Forelimb muscle (tissue), 1 donor: ENCODE measurements at places on chromosomes 1 and 21.

DNA sequence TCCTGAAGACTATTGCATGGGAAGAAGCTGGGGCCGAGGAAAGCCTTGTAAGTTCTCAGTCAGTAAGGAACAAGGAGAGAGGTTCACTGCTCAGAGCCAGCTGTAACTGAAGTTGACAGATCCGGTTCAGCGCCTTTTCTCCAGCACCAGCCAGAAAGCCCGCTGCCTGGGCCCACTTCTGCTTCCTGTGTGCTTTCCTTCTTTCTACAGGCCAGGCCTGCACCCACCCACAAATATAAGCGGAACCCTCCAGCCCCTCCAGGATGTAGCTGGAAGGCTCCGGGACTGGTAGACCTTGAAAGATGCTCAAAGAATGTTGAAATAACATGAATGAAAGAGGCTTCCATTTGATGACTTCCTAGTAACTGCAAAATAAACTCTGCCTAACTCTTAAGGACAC, 38.8 kb downstream of the PARP1 start:
- no peak for DNase-seq

DNA sequence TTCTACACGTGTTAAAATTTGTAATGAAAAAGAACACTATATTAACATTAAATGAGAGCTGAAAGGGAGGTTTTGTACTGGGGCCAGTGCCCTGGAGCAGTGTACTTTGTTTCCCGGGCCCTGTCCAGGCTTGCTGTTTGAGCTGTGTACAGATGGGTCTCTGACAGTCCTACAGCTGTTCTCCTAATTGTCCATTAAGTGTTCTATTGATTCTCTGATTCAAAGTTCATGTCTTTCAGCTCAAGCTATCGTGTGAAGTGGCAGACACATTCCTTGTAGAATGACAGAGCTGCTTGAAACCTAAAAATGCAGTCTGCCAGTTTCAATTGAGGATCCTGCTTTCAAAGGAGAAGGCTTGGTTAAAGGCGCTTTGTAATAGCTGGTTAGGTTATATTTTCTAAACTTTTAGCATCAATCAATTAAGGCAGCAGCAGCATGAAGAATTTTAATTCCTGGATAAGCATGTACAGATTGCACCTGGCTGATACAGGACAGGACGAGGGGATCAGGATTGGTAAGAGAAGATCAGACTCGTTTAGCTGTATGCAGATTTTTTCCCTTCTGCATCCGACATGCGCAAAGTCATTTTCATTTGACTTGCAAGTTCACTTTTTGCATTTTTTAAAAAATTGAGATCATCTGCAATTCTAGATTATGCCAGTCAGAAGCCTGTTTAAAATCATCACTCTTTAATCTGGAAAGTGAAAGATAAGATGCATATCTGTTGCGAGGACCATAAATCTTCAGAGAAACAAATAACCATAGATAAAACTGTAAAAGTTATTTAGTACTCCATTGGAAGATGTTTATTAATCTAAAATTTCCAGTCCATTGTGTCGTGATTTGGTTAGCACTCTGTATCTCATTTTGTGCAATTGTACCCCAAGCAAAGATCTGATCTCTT, 98.5 kb downstream of the ATG4C start:
- DNase-seq, result no peak

- DNase-seq, result no peak
Measured at GRCh38 chr1:160400646-160401486, 502 bp downstream of the VANGL2 start.

GRCh38 chr1:48016515-48016914, 19.3 kb upstream of the TRABD2B start:
- no peak for DNase-seq

DNA sequence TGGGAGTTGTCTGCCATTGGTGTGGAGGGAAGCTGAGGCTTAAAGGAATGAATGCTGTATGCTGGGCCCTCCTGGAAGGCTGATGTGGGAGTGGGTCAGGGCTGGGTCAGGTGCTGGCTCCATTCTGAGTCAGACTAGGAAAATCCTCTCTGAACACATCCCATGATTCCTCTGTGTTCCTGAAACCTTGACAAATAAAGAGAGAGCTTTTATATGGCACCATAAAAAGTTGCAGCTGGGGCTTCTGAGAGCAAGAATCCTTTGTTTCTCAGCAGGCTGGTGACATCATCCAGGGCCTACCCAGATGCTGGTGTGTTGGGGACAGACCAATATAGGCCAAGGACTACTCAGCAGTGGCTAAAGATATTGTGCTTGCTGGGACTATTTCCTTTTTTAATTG, 27.8 kb upstream of the NFASC start:
- DNase-seq, result no peak

DNA sequence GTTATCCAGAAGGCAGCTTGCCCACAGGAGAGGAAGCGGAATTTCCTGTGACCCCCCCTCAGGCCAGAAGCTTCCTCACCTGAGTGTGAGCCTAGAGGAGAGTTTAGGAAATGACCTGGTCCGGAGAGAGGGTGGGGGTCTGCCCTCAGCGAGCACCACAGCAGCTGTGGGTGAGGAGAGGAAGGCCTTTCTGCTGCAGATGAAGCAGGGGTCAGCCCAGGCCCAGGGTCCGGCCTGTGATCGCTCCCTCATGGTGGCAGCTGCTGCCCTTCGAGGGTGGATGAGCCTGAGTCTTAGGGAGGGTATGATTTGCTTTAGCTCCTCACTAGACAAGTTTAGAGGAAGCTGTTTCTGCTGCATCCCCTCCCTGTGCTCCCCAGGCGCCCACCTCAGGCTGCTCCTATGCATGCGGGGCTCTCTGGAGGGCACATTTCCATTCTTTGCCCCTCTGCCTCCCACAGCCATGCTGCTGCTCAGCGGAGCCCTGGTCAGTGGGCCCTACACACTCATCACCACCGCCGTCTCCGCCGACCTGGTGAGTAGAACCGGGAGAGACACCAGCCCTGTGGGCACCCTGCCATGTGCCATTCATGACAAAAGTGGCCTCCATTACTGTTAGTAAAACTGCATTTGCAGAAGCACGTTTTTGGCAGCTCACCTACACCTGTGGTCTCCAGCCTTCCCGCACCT, 53.0 kb downstream of the SLC37A1 start:
- no peak for DNase-seq

GRCh38 chr1:176785056-176785455, 322.1 kb downstream of the PAPPA2 start:
- no peak for DNase-seq

GRCh38 chr1:11893907-11894251, 32.3 kb downstream of the KIAA2013 start:
- DNase-seq, result no peak

- no peak for DNase-seq
Measured at GRCh38 chr21:42711667-42712066, 58.2 kb downstream of the PDE9A start.

GRCh38 chr1:108209456-108210108, 9.4 kb upstream of the SLC25A24 start:
- DNase-seq, result no peak

DNA sequence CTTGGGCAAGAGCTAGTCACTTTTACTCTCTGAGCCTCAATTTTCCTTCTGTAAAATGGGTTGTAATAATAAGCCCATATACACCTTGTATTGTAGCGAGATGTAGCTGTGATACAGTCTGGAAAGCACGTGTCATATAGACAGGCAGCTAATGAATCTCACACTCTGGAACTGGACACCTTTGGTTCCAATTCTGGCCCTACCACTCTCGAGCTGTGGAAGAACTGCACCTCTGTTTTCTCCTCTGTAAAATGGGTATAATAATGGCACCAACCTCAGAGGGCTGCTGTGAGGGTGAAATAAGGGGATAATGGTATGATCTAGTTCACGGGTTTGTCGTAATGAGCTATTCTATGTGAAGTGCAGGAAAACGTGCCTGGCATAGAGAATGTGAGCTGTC, 668 bp upstream of the PADI4 start:
- no peak for DNase-seq

DNA sequence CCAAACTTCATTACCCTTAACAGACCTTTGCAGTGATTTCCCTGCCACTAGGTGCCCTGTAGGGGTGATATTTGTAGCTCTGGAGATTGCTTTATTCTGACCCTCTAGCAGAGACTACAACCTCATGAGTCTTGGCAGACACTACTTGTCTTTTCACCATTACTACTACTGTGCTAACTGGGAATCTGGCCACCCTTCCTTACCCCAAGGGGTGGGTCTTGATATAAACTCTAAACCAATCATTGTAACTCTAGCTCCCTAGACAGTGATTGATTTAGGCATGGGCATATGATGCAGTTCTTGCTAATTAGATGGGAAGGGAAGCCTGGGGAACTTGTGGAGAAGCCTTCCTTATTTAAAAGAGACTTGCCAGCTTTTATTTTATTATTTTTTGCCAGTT, 3.9 kb downstream of the KPNA6 start:
- no peak for DNase-seq

DNA sequence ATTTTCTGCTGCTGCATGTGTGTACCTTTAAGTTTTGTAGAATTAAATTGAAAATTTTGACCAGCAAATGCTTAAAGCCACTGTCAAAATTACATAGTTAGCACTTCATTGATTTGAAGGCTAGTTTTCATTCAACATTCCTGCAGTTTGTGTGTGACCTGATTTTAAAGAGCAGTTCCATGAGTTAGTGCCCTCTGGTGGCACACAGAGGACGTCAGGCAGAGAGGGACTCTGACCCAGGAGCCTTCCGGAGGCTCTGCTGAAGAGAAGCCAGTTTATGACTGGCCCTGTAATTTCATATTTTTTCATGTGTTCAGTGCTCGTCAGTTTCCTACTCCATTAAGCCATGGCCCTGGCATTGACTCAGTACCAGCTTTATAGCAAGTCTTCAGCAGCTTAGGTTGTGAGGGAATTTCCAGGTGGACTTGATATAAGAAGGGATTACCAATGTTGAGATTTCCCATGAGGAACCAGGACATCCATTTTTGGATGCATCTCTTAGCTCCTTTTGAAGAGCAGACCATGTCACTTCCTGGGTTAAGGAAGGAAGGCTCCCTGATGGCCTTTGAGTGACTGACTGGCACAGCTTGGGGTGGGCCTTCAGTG, 104.7 kb downstream of the CAMTA1 start:
- DNase-seq, result no peak

- DNase-seq, result no peak
Measured at GRCh38 chr1:36258960-36259344, 34.7 kb downstream of the THRAP3 start.

GRCh38 chr1:193176113-193176512, 10.3 kb downstream of the B3GALT2 start:
- DNase-seq, result no peak

DNA sequence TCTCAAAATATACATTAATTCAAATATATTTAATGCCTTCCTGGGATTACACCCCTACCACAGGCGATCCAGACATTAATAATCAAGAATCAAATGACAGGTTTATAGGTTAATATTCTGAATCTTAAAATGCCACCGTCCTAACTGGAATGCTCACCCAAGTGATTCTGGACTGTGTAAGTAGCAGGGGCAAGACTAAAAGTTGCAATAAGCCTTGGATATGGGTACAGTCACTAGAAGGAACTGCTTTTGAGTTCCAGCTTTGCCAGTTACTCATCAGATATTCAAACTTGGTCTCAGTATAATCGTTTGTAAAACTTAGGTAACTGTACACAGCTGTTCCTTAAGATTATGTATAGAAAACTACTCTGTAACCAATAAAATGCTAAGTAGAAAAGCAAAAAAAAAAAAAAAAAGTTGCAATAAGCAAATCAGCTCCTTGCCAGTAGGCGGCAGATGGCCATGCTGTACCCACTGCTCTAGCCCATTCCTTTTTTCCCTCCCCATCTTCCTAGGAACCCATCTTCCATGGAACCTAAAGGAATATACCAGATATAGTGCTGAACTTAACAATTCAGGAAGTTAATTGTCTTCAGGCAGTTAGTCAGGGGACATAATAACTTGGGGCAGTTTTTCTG, 10.5 kb downstream of the RO60 start:
- DNase-seq, result no peak

- no peak for DNase-seq
Measured at GRCh38 chr21:28018741-28019669, 973.7 kb downstream of the LTN1 start.

- DNase-seq, result no peak
Measured at GRCh38 chr21:45918835-45919447, 62.6 kb upstream of the COL6A1 start.

- no peak for DNase-seq
Measured at GRCh38 chr1:22806584-22806983, 95.9 kb downstream of the EPHB2 start.

GRCh38 chr1:246161626-246162025, 345.5 kb downstream of the SMYD3 start:
- no peak for DNase-seq

DNA sequence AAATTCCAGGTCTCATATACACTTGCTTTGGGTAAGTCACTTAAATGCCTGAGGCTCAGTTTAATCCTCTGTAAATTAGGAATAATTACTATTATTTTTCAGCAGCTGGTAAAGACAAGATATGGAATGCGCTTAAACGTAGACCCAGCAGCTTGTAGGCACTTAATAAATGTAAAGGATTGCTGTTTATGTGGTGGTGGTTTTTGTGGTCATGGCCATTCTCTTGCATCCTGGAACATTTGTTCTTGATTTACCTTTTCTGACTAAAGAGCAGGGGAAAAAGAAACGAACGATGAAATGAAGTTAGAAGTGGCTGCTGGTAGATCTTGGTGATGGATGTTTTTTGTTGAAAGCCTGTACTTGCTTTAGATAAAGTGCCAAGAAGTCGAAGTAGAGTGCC, 195.0 kb upstream of the FOXD3 start:
- no peak for DNase-seq

DNA sequence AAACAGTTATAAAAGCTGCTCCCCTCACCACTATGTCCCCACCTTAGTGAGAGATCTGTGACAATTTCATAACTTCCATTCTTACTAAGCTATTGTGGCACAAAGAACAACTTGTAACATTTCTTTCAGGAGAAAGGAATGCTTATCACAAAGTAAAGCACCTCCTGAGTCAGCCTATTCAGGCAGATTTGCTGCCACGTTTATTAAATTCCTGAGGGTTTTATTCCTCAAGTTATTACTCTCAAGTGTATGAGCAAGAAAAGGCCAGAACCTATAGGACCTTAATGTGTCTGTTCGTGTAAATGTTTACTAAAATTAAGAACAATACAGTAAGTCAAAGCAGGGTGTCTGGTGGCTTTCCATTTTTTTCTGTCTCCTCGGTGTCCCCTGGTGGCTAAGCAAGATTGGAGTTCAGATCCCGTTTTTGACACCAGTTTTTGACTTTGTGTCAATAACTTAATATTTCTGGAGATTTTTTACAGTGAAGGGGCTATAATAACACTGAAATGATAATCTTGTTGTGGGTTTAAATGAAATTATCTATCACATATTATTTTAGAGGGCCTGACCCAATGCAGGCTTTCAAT, 1539.6 kb downstream of the BRINP3 start:
- no peak for DNase-seq

- no peak for DNase-seq
Measured at GRCh38 chr1:196558411-196558810, 49.8 kb downstream of the KCNT2 start.
